ENCODE measurements at places on chromosomes 5 and 9.

DNA sequence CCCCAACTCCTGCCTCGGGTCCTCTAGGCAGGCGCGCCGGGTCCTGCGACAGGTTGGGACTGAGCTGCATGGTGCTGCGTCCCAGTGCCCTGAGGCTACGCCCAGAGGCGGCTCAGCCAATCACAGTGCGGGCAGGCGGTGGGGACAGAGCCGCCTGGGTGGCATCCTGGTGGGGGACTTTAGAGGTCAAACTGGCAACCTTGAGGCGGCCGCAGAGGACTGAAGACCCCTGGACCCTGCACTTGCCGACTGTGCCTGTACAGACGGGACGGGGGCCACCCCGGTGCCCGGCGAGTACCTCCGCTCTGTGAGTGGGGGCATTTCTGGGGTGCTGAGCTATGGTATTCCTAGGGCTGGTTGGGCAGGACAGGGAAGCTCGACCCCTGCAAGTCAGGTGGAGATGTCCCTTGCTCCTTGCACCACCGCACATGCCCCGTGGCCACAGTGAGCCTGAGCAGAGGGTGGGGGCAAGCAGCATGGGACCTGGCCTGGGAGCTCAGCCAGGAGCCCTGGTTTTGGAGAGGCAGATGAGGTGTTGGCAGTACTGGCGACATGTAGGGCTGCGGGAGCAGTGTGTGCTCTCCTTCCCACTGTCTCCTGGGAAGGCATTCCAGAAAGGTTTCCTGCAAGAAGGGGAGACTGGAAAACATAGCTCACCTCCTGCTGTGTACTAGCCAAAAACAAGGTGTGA, 45.5 kb downstream of the CTSL start:
- no peak for DNase-seq

DNA sequence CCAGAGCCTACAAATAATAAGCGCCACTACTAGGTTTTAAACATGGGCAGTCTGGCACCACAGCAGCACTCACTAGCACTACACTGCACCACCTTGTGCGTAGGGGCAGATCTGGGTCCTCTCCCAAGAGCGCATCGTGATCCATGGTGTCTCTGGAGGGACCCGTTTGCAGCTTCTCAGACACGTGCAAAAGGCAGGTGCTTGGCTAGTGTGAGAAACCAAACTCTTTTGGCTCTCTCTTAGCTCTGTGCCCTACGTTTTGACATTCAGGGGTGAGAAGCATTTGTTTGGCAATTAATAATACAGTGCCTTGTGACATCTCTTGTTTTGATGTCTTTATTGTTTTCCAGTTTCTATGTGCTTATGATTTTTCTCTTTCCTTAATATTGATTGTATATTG, 75.4 kb upstream of the EGFLAM start:
- DNase-seq = no peak

DNA sequence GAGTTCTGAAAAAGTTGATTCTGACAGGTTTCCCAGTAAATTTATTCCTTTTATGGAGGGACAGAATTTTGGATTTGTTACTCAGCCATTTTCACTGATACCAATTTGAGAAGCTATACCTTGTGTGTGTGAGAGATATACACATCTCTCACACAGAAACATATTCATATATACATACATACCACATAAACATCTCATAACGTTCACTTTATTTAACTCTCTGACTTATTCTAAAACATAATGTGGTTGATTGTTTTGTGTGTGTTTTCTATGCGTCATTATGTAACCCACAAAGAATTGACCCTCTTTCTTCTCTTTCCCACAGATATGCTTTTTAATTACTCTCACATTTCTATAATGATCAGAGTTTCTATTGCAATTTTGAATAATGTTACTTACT, 570.8 kb upstream of the TLE4 start:
- DNase-seq = no peak

- DNase-seq = no peak
Observed at GRCh38 chr5:13624283-13625074, 320.0 kb downstream of the DNAH5 start.

- DNase-seq = no peak
Observed at GRCh38 chr9:79744521-79744920, 172.8 kb downstream of the TLE4 start.

GRCh38 chr9:114723931-114724330, 41.9 kb upstream of the TEX48 start:
- DNase-seq = no peak

DNA sequence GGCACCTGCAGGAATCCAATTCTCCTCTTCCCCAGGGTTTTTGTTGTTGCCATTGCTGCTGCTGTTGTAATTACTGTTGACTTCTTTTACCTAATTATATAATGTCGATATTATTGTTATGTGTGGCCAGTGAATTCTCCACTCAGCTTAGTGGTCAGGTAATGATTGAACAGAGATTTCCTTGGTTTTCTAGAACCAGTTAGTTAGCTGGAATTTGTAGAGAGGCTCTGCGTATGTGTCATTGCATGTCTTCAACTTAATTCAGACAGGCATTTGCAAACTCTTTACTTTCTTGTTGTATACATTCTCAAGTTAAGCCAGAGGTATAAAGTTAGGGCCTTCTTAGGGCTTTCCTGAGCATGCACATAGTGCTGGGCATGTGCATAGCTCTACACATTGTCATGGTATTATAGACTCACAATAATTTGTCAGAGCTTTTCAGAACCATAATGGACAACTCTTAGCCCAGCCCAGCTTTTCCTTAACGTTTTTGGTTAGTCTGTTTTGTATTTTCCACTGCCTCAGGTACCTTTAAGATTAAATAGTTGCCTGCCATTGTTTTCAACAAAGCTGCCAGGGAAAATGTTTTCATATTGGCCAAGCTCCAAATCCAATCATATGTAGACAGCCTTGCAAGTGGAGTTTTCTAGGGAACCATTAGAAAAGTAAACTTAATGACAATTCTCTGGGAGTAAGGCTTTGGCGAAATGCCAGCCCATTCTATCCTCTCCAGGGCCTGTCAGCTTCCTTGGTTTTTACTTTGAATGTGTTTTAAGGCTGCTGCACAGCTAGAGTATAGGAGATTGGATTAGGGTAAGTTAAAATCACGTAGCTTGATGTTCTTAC, 68.1 kb downstream of the UBE2R2 start:
- DNase-seq = no peak

DNA sequence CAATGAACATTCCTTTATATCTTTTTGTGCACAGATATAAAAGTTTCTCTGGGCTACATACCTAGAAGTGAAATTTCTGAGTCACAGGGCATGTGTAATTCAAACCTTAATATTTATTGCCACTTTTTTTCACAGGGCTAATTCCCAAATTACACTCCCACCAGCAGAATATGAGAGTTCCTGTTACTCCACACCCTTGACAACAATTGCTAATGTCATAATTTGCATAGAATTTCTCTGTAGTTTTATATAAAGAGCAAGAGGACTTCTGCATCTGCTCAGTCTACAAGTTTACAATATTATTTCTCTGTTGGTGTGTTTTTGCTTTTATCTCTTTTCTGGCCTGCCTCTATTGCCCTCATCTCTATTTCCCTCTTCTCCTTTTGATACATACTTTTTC, 518.5 kb downstream of the ZNF608 start:
- no peak for DNase-seq

DNA sequence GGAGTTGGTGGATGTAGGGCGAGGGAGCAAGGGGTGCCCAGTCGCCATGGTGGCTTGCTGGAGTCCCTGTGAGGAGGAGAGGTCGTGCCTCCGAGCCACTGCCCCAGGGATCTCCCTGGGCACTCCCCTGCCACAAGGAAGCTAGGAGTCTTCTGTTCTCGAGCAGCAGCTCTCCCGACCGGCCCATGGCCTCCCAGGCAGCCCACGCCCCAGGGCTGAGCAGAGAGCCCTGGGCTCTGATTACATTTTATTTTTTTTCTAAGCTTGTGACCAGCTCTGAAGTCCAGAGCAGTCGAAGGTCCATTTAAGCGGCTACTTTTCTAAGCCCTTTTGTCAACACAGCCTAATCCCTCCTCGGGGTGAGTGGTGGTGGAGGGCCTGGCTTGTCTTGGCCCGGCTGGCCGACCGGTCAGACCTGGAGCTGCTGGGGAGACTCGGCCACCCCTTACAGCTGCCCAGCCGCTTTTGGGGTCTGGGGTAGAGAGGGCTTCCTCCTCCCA, 2.1 kb downstream of the RXRA start:
- DNase-seq = no peak

- peak; percentile 87 for DNase-seq
Observed at GRCh38 chr9:136342181-136343120, 15.1 kb downstream of the GPSM1 start.

DNA sequence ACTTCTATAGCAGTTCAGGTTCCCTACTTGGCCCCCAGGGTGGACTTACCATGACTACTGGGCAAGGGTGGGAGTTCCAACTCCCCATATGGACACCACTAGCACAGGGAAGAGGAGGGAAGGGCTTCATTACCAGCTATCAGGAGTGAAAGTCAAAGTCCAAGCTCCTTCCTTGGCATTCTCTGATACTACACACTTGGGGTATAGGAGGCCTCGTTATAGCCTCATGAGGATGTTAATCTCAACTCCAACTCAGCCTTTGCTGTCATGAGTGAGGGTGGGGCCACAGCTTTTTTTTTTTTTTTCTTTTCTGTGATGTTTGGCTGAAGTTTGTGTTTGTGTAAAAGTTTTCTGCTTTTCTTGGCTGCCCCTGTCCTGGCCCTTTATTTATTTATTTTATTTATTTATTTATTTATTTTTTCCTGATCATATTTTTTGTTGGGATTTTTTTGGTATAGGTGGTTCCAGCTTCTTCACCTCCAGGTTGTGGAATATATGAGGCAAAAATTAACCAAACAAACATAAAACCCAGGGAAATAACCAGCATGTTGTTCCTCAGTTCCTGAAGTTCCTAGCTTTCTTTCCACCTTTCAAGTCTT, 8.7 kb downstream of the GARIN3 start:
- no peak for DNase-seq

- no peak for DNase-seq
Observed at GRCh38 chr5:79691007-79691406, 1.4 kb downstream of the CMYA5 start.

DNA sequence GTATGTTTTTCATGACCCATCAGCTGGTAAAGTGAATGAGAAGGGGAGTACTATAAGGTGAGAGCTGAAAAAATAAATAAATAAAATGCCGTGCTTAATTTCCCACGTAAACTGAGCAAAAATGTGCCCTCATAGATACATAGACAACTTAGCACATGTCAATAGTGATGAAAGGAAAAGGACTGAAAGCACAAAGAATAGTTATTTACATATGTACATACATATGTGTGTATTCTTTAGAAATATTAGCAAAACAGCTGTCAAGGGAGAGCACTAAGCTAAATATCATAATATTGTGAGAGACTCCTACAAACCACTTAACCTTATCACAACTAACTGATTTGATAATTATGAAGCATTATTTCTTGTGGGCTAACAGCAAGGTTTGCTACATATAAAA, 213.6 kb upstream of the FTMT start:
- no peak for DNase-seq

DNA sequence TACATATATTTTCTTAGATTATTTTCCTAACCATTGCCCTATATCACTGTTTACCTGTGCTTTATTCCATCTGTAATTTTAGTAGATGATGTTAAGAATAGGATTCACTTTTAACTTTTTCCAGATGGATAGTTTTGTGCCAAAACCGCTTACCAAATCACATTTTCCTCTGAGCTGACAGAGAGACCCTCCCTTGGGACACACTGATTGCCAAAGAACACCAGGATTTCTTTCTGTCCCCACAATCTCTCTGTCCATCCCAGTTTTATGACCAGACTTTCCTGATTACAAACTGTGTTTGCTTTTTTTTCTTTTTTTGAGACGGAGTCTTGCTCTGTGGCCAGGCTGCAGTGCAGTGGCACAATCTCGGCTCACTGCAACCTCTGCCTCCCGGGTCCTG, 81.3 kb upstream of the SPATA31C2 start:
- no peak for DNase-seq

- DNase-seq = no peak
Observed at GRCh38 chr5:128038643-128039042, 44.9 kb upstream of the SLC12A2 start.

DNA sequence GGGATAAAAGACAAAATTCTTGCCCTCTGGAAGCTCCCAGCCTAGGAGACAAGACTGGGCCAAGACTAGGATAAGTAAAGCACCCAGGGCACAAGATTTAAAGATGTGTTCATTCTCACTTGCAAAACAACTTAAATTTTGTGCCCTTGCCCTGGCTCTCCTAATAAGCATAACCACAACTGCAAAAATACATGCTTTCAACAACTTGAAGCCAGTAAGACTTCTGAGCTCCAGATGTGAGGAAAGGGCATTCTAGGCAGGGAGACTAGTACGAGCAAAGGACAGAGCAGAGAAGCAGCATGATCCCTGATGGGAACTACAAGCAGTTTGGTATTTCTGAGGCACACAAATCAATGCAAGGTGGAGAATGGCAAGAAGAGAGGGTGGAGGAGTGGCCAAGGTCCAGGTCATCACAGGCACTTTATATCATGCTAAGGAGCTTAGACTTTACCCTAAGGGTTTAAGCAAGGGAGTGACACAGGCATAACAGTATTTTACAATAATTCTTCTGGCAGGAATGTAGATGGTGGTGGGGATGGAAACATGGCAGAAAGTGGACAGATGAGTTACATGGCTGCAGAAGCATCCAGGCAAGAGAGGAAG, 30.1 kb upstream of the SIL1 start:
- no peak for DNase-seq

DNA sequence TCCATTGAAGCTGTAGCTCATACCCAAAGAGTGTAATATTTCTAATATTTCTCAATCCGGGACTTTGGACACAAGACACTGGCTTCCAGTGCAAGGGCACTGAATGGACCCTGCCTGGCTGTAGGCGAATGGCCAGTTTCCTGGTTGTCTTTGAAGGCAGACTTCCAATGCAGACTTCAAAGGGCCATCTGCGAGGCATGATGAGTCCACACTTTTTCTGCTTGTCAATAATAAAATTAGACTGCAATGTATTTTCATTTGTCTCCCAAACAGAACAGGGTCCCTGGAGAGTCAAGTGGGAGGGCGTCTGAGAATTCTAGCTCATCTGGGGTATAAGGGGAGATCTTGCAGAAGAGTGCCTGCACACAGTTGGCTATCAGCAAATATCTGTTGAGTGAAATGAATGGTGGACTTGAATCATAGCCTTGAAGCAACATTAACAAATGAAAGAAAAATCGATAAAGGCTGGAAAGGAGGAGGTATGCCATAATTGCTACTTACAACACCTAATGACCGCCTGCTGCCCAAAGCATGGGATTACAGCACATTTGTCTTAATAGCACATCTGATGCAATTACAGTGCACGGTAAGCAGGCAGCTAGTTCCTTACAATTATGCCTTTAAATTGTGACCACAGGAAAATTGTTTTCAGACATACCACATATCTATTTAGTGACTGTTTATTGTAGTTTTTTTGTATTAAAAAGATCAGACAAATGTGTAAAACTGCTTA, 137.5 kb downstream of the ARHGEF28 start:
- DNase-seq = no peak

DNA sequence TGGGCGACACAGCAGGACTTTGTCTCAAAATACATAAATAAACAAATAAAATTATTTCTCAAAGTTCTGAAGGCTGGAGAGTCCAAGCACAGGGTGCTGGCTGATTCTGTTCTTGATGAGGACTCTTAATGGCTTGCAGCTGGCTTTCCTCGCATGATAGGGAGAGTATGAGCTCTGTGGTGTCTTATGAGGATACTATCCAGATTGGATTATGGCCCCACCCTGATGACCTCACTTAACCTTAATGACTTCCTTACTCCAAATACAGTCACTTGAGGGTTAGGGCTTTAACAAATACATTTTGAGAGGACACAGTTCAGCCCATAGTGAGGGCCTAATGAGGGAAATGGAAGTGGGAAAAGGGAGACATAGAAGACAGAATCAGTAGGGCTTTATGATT, 87.7 kb downstream of the FOCAD start:
- DNase-seq = no peak

GRCh38 chr5:122144236-122144635, 14.9 kb downstream of the ZNF474 start:
- no peak for DNase-seq

Measured in amygdala (tissue), 56 donors.